ENCODE measurements at places on chromosomes 2 and 18.

DNA sequence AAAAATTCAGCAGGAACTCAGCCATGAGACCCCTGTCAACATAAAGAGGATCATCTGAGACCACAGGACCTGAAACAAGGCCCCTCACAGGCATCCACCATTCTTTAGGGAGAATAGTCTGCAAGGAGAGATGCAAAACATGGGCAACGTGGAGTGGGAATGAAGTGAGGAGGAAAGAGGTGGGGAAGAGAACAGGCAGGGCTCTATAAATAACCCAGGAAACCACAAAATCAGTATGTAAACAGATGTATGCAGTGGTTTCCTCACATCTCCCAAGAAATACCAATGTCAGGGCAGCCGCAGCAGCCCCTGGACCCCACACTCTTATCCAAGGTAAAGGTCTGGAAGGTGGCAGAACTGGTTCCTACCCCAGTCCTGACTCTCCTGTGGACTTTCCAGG is 168.5 kb downstream of the EN1 start:
- peak; percentile 29 for DNase-seq

DNA sequence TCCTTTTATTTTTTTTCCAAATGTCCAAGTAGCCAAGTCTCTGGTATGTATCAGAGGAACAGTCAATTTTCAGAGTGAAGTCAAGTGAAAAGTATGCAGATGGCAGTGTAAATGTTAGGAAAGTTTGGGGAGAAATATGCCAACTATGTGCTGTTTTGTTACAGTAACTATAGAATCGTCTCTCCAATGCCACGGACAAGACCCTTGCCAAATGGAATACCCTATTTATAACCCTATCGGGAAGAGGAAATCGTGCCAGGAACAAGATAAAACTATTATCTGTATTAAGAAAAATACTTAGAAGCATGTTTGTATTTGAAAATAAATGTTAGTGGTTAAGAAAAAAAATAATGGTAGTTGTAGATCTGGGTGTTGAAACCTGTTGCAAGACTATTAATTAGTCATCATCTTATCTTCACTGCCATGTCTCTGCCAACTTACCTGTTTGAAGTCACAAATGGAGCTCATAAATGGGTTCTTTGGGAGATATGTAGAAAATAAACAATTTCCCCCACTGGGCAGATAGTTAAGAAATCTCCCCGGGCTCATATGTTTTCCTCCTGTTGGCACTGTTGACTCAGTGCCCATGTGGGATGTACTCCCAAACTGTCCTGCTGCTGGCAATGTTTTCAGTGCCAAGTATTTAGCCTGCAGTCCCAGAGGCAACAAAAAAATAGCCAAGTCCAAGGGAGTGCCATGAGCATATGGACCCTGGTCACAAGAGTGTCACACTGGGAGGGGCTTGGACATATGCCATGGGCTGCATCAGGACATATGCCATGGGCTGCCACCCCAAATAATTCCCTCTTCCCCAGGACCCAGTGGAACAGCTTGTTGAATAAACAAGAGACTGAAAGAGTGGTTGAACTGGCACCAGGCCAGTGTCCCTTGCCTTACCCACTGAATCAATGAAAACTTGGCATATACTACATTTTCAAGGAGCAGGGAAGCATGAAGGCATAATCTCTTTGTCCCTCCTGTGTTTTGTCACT is 366.9 kb downstream of the OSR1 start:
- peak; percentile 90 for DNase-seq

- no peak for DNase-seq
Measured at GRCh38 chr2:140063356-140063755, 1283.2 kb upstream of the NXPH2 start.

GRCh38 chr2:32711219-32711618 is 83.4 kb downstream of the TTC27 start:
- DNase-seq, result peak; percentile 89

- no peak for DNase-seq
Measured at GRCh38 chr18:32804134-32804888, 31.5 kb upstream of the KLHL14 start.

DNA sequence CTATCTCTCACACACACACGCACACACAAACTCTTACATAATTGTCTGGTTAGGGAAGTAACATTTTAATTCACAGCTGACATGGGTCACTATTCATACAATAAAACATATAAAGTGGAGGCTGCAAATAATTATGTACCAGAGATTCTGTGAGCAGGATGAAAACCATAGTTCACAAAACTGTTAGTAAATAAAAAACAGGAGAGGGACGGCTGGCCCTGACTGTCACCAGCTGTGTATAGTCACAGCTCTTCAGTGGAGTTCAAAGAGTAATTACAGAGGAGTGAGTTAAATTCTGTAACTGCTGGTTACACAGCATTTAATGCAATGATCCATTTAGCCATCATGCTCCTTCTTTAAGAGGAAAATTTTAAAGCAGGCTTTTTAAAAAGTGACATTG is 76.9 kb downstream of the NRXN1 start:
- DNase-seq, result no peak

DNA sequence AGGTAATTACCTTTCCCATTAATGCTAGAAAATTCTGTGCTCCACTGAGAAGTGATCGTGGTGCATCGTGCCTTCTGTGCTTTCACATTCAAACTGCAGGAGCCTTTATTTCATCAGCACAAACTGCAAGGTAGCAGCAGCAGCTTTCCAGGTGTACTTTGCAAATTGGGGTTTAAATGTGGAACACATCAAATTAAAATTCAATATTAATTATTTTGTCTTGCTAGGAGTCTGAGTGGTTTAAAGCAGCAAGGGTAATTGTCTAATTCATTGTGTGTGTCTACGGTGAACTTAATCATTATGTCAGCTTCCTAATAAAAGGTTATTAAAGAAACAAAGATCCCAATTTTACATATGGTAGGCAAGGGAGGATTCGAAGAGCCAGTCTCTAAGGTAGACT is 180.8 kb upstream of the ATP5MC3 start:
- no peak for DNase-seq

DNA sequence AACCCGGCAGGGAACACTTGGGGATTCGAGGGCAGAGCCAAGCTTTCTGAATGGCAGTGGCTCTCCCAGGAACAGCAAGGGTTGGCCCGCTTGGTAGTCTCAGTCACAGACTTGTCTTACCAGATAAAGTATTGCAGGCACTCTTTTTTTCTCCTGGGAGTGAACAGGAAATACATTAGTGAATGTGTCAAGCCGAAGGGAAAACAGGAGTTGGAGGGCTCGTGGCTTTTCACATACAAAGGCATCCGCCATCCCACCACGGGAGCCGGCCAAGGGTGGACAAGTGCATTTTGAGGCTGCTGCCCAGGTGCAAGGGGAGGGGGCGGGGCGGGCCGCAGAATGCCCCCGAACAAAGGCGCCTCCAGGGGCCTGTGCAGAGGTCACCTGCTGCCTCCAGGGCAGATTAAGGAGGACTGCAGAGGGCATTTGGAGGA is 163.3 kb upstream of the SIX3 start:
- no peak for DNase-seq

All from astrocyte (in vitro differentiated cells and primary cell).